ENCODE measurements at places on chromosomes 2 and 18.

DNA sequence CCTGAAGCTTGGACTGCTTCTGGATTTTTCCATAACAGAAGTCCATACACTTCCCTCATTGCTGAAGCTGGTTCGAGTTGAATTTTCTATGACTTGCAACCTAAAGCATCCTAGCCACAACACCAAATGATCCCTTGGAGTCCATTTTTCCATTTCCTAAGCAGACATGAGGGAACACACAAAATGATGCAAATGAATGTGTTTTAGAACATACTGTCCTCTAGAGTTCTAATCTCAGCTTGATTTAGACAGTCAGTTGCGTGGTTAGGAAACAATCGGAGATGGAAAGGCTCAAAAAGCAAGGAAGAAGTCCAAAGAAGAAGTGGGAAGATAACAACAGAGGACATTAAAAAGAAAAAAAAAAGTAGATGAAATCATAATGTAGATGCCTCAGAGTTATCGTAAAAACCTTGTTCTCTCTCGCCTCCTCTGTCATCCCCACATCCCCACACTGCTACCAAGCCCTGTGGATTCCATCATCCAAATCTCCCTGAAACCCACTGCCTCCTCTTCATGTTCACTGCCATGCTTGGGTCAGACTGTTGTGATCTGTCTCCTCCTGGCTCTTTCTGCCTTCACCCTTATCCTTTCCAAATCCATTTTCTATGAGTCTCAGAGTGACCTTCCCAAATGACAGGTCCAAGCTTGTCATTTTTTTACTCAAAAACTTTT is 58.4 kb downstream of the TMEM247 start:
- DNase-seq: no peak

- peak; percentile 60 for DNase-seq
Observed at GRCh38 chr2:10654069-10654468, 35.7 kb downstream of the NOL10 start.

GRCh38 chr2:31693882-31694281 is 113.1 kb upstream of the SRD5A2 start:
- no peak for DNase-seq

DNA sequence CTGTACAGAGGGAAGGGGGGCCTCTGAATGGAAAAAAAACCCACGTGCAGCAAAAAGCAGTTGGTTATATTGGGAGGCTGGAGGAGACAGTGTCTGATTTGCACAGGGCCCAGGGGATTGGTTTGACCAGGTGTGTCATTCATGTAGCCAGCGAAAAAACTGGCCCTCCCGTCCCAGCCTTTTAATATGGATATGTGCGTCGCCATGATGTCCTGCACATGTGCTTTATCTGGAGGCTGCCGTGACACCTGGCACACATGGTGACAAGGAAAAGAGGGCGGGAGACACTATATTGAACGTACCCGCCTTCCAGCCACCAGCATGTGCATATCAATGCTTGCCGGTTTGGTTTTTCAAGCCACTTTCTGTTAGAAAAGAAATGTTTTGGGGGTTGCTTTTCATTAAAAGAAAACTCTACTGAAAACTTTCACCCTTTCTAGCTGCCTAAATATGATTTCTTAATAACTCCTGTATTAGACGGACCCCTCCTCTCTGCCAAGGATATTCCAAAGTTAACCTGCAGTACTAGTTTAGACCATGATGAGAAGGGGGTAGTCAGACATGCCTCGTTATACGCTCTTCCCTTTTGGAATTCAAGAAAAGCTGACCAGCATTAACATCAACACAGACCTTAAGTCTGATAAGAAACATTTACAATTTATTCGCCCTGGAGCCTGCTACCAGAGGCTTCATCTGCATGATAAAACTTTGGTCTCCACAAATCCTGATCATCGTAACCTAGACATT is 16.2 kb downstream of the SLC25A52 start:
- no peak for DNase-seq

GRCh38 chr2:146982393-146982846 is 862.4 kb upstream of the ACVR2A start:
- DNase-seq: no peak

DNA sequence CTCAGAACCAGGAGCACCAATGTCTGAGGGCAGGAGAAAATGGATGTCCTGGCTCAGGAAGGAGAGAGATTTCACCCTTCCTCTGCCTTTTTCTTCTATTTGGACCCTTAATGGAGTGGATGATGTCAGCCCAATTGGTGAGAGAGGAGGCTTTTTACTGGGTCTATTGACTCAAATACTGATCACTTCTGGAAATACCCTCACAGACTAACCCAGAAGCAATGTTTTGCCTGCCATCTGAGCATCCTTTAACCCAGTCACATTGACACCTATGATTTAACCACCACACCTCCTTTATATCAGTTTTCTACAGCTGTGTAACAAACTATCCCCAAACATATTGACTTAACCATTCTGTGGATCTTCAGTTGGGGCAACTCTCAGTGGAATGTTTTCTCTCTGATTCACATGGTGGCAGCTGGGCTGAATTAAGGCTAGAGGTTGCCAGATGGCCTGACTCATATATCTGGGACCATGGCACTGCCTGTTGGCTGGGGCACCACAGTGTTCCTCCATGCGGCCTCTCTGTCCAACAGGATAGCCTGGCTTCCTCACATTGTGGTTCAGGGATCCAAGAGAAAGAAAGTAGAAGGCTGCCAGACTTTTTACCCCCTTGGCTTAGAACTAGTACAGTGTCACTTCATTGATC is 18.2 kb upstream of the MBOAT2 start:
- no peak for DNase-seq

- DNase-seq: no peak
Observed at GRCh38 chr2:156935616-156936015, 321.9 kb upstream of the GALNT5 start.

DNA sequence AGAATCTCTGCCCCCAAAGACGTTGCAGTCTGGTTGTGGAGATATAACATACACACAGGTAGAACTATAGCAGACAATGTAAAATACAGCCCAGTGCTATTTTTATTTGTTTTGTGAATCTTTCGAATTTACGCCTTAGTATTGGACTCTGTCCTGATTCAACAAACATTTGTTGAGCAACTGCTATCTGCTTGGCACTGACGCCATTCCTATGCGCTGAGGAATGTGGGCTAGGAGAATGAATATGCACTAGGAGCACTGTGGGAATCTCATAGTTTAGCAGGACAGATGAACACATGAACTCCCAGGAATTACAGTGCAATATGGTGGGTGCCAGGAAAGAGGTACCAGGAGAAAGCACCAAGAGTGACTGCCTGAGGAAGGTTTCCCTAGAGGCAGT is 181.7 kb upstream of the SIX3 start:
- DNase-seq: no peak

- no peak for DNase-seq
Observed at GRCh38 chr2:73021371-73022010, 50.0 kb downstream of the SFXN5 start.

- DNase-seq: no peak
Observed at GRCh38 chr2:171615069-171615468, 72.2 kb upstream of the DYNC1I2 start.

DNA sequence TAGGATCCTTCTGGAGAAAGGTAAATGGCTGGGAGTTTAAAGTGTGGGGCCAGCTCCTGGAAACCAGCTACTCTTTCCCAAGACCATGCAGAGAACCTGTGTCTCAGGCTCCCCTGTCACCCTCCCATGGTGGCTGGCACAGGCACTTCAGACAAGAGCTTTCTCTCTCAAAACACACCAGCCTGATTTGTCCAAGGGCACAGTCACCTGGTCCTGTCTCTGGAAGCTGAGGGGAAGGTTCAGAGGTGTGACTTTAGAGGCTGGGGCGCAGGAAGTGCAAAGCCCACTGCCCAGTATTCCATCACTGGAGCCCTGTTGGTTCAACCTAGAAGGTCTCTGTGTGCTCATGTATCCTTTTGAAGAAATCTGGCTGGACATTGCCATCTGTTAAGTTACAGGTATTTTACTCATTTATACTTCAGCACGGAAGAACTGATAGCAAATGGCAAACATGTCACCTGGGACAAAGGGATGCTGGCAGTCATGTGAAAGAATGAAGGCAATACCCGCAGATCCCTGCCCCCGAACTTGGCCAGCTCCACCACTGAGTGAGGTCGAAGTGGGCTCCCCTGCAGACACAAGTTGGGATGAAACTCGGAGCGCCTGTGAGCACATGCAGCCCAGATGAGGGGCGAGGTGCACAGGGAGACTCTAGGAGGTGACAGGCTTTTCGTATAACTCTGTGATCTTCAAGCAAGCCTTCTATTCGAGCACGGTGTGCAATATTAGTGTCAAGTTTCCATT is 96.9 kb upstream of the MGAT4A start:
- no peak for DNase-seq

DNA sequence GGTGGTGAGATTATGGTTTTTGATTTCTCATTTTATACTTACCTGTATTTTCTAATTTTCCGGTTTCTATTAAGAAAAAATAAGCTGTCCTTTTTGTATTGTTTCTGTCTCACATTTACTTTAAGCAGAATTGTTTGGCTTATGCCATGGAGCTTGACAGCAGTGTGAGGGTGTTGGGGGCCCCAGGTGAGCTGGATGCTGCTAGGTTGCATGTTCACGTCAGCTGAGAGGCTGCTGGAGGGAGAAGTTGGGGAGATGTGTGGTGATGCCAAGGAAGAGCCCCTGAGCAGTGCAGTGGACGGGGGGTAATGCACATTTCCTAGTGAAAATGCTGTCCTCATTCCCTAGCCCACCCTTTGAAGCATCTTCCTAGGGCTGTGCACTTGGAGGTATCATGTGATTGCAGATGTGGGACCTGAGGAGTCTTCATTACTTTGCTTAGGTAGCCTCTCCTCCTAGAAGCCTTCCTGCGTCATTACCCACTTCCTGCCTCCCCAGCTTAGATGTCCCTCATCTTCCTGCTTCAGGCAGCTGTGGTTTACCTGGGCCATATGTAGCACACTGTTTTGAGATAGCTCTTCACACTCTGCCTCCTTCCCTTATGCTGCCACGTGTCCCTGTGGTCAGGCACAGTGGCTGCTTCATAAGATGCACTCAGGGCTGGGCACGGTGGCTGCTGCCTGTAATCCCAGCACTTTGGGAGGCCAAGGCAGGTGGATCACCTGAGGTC is 16.2 kb downstream of the ATG16L1 start:
- DNase-seq: peak; percentile 32

DNA sequence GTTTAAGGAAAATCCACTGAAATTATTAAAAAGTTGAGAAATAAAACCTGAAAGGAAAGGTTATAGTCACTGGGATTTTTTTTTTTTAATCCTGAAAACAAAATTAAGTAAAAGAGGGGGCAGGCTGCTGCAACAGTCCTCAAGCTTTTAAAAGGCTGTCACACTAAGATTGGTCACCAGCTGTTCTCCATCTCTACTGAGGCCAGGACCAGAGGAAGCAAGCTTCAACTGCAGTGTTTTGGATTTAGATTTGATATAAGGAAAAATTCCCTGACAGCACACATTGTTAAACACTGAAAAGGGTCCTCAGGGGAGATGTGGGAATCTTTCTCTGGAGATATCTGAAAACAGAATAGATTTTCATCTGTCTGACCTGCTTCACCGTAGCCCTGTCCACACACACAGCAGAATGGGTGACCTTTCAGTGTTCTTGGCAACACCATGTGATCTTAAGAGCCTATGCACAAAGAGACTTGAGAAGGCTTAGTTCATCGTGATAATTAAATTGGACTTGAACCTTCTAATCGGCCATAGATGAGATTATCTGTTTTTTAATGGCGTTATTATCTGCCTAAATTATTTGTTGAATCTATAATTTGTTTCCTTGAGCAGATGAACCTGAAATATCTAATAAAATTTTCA is 132.0 kb upstream of the BOD1L2 start:
- no peak for DNase-seq

DNA sequence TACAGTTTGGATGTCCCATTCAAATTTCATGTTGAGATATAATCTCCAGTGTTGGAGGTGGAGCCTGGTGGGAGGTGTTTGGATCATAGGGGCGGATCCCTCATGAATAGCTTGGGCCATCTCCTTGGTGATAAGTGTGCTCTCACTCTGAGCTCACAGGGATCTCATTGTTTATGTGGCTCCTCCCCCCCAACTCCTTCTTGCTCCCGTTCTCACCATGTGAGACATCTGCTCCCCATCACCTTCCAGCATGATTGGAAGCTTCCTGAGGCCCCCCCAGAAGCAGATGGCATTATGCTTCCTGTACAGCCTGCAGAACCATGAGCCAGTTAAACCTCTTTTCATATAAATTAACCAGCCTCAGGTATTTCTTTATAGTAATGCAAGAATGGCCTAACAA is 3.0 kb upstream of the INPP1 start:
- no peak for DNase-seq

DNA sequence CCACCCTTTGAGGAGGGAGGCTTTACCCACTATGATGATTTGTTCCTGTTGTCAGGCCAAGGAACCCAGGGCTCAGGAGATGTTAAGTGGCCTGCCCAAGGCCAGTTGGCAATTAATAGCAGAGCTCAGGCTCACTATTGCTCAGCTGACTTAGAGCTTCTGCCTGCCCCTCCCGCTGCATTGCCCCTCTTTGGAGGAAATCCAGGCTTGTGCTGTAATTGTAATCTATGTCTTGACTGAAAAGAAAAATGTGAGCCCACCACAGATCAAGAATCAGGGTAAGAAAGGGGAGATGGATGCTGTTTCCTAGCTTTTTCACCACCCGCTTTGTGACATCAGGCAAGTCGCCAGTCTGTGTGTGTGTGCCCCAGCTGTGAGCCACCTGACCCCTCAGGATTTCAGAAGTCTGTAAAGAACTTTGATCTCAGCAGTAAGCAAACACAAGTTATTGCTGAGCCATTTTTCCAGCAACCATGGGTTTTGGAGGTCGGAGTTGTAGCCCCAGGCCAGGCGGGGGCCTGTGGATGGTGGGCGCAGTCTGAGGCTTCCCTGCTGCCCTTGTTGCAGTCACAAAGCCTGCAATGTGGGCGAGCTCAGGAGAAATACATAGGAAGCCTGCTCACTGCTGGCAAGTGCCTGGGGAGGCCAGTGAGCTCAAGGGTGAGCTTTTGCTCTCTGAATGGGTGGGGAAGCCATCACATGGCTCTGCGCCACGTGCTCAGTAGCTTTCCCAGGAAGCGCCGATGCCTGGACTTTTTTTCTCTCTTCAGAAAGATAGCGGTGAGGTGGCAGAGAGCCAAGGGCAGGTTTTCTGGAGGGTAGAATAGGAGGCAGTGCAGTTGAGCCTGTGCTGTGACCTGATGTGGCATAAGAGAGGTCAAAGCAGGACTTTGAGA is 6.1 kb downstream of the CABLES1 start:
- no peak for DNase-seq

DNA sequence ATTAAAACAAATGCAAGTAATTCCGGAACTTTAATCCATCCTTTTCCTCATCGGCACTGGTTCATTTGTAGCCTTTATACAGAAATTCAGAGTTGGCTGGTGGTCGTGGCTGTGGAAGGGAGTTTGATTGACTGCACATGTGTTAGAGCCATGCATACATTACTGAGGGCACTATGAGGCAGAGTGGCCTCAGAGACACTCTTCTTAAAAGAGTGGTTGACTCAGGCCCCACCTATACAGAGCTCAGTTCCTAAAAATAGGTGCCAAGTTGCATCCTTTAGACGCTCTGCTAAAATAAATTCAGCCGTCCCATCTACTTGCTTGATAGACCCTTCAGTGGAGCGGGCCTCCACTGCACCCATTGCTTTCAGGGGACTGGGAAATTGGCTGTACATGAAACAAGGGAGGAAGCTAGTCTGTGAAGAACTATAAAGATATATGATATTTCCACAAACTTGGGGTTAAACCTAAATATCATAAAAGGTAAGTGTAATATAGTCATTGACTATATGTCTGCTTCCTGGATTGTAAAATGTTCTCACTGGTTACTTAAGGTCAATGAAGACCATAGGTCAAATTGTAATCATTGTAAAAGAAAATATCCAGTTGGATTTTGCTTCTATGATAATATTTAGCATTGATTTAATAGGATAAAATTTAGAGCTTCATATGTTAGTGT is 298.9 kb downstream of the XIRP2 start:
- no peak for DNase-seq

Data from stimulated activated CD4-positive, alpha-beta T cell treated with anti-CD3 and anti-CD28 coated beads, Interleukin-12 subunit alpha, Interleukin-12 subunit beta, amount 100 ng/mL, for 24 hours (primary cell).